Renal pelvis (tissue), 12 donors: ENCODE measurements at places on chromosomes 12 and 14. TPM values are rescaled to one million over a fixed set of nuclear protein-coding genes. Genes with fewer than 3 reads are reported as not detected.

Gene OR6C2
- not detected for polyA plus RNA-seq

Gene PELI2
- polyA plus RNA-seq, result 29.1 TPM

Gene BICDL1
- polyA plus RNA-seq, result 37.8 TPM

Gene OTX2
- not detected for polyA plus RNA-seq

Gene KIF26A
- 14.5 TPM for polyA plus RNA-seq

Gene PPFIA2
- polyA plus RNA-seq, result 8.3 TPM

Gene SYT10
- polyA plus RNA-seq, result 0.67 TPM

Gene GSC
- not detected for polyA plus RNA-seq

Gene KRT73
- polyA plus RNA-seq, result not detected

Gene SLCO1B1
- polyA plus RNA-seq, result not detected

Gene TDRD9
- 1.5 TPM for polyA plus RNA-seq

Gene TCL1B
- polyA plus RNA-seq, result 0.40 TPM

Gene PTPN6
- 25.1 TPM for polyA plus RNA-seq
